ENCODE measurements at places on chromosomes 12 and 14. TPM values are rescaled to one million over a fixed set of nuclear protein-coding genes. Genes with fewer than 3 reads are reported as not detected.

The TAS2R14 gene
- 1.6 TPM for total RNA-seq

The AICDA gene
- not detected for total RNA-seq

The POTEG gene
- total RNA-seq = not detected

The SLC25A3 gene
- 467 TPM for total RNA-seq

The FAM186B gene
- total RNA-seq = 0.06 TPM

The KRT75 gene
- not detected for total RNA-seq
